ENCODE measurements at places on chromosomes 11 and 22.

DNA sequence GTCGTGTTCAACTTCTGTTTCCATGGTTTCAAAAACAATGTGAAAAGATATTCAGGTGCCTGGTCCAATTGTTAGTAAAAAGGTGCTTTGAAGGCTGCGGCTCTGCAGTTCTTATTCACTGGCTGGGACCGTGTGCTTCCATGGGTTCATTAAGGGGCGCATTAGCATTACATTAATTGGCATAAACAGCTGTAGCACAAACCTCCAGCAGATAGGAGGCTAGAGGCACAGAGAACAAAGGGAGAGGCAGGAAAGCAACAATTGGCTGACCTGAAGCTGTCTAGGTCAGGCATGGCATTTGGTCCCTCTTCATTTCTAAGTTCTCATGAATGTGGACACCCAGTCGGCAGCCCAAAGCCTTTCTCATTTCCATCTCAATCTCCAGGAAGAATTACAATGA, 16.6 kb downstream of the PAK1 start:
- no peak for DNase-seq

DNA sequence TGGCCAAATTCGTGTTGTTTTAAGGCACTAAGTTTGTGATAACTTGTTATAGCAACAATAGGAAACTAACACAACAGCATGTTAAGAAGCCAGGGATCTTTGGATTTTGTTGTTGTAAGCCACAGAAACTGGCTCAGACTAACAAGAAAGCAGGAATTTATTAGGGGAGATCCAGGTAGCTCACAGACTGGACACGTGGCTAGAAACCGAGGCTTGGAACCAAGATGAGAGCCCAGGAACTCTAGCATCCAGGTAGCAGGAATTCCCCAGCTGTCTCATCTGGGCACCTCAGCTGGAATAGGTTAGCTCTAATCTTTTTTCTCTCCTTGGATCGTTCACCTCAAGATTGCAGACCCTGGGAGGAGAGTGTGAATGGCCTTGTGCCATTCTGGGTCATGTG, 24.9 kb downstream of the POLA2 start:
- DNase-seq = no peak

GRCh38 chr11:131408025-131408640, 37.7 kb downstream of the NTM start:
- DNase-seq = peak; percentile 53

DNA sequence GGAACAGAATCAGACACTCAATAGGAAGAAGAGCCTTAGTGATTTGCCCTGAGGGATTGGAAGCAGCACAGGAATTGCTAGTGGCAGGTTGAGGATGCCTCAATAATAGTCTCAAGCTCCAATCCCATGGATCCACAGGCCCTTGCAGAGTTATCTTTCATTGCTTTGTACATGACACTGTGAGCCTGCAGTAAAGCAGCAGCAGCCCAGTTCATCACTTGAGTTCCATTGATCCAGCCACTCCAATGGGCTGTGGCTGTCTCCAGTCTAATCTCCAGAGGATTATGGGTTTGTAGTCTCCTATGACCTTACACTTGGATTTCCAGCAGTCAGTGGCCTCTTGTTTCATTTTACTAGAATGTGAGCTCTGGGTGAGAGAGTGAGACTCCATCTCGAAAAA, 45.4 kb downstream of the AAMDC start:
- no peak for DNase-seq

DNA sequence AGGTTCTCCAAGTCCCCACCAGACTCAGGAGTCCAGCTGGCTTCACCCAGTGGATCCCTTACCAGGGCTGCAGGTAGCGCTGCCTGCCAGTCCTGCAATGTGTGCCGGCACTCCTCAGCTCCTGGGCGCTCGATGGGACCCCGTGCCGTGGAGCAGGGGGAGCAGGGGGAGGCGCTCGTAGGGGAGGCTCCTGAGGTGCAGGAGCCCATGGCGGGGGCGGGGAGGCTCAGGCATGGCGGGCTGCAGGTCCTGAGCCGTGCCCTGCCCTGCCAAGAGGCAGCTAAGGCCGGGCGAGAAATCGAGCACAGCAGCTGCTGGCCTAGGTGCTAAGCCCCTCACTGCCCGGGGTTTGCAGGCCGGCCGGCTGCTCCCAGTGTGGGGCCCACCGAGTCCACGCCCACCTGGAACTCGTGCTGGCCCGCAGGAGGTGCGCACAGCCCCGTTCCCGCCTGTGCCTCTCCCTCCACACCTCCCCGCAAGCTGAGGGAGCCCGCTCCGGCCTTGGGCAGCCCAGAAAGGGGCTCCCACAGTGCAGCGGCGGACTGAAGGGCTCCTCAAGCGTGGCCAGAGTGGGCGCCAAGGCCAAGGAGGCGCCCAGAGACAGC, 792.9 kb upstream of the CCDC179 start:
- no peak for DNase-seq

DNA sequence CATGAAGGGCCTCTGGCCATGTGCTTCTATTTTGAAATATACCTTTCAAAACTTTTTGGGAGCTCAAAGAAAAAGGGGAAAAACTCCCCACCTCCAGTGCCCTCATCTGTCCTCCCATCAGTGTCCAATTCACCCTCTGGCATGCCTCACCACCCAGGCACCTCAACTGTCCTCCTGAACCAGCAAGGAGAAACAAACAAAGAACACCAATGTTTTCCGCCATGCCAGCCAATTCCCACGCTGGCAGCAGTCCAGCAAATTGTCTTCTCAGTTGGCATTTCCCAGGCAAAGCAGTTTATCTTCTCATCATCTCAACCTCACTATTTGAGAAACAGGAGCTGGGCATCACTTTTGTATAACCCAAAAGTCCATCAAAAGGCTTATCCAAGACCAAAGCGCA, 496.9 kb downstream of the SOX6 start:
- no peak for DNase-seq

DNA sequence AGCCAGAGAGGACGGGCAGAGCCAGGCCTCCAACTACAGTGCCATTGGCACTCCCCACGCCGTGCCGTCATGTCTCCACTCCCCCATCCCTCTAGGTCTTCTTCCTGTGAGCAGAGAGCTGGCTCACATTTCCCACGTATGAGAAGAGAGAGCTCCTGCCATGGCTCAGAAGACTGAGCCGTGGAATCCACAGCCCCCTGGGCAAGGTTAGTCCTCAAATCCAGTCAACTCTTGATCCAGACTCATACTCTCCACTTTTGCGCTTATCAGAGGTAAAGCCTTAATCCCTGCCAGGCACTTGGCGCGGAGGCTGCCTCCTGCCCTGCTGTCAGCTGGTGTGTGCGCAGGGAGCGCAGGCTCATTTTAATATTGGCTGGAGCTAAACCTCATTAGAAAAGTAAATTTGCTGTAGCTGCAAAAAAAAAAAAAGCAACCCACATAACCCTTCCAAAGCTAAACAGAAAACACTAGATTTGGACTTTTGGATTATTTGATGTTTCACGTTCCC, 4.7 kb downstream of the B3GAT1 start:
- DNase-seq = no peak

DNA sequence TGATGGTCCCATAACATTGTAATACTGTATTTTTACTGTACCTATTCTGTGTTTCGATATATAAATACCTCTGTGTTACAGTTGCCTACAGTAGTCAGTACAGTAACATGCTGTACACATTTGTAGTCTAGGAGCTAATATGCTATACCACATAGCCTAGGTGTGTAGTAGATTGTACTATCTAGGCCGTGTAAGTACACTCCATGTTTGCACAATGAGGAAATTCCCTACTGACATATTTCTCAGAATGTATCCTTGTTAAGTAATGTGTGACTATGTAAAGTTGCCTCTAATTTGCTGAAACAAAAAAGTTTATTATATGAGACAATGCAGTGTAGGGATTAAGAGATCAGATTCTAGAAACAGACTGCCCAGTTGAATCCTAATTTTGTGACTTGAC, 21.3 kb downstream of the CAPRIN1 start:
- DNase-seq = peak; percentile 22

DNA sequence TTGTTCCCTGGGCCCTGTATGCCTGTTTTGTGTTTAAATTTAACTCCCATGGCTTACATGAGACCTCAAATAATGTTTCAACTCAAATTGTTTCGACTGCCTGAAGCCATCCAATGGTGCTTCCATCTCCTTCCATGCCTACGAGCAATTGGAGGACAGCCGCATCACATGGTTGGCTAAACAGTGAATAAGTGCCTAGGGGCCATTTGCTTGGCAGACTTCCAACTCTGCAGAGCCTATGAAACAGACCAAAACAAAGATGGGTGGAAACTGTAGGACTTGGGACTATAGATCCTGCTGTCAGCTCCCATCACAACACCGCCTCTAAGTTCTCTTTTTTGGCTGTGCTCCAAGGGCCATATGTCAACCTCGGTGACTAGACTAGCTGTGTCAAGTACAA, 84.1 kb downstream of the PARVA start:
- DNase-seq = no peak

DNA sequence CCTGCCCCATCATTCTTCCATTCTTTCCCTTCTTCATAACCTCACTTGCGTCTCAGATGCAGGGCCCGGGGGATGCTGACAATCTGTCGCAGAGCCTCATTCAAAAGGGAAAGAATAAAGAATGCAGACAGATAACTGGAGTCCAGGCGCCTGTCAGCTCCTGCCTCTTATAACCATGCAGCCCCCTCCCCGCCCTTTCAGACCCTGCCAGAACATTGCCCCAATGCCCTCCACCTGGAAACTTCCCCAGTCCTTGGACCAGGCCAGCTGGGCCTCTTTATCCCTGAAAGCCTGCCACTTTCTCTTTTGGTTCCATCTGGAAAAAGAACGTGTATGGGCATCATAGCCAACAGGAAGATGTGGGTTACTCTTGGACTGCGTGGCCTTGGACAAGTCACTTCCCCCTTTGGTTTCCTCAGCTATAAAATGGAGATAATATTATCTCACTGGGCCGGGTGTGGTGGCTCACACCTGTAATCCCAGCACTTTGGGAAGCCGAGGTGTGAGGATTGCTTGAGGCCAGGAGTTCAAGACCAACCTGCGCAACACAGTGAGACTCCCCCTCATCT, 2.1 kb upstream of the TCF20 start:
- no peak for DNase-seq

- no peak for DNase-seq
Measured at GRCh38 chr11:39586036-39586435, 1873.4 kb downstream of the LRRC4C start.

DNA sequence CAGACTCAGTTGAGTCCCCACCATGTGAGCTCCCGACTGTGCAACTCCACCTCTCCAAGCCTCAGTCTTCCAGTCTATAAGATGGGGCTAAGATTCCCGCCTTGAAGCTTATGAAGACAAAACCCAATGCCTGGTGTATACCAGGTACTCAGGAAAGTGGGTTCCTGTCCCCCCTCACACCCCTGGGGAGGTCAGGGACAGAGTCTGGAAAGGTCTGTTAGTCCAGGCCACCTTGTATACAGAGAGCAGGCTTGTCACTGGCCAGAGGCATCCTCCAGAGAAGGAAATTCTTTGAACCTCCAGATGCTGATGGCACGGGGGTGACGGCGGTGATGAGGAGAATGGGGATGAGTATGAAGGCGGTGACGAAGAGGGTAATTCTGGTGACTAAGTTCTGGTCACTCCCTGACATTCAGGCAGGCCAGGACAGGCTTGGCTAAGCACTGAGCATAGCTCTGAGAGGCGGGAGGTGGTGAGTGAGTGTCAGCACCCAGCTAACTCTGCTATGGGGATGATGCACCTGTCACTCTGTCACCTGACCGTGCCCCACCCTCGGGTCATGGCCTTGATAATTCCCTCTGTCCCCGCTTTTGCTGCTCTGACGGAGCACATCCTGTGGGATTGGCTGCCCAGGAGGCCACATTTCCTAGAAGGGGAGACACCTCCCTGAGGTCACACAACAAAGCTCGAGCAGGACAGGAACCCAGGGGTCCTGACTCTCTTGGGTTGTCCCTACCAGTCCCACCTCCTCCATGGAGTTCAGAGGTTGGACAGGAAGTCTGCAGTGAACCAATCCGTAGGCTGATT, 30.9 kb upstream of the CSNK1E start:
- no peak for DNase-seq

DNA sequence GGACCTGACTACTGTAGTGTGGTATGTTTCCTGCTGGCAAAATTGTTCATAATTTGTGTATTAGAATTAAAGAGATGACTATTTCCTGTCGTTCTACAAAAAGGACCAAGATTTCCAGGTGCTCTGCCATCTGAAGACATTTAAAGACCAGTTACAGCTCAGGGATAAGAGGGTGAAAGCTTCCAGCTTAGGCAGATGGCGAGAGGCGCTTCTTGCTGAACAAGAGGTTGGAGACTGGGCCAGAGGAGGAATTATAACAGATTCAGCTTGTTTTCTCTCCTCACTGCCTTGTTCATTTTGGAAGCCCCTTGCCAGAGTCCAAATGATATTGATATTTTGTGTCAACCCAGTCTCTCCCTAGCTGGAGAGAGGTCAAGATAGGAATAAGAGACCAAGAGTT, 23.1 kb upstream of the NNMT start:
- DNase-seq = no peak

- peak; percentile 47 for DNase-seq
Measured at GRCh38 chr11:111539426-111540113, 950 bp upstream of the LAYN start.

- DNase-seq = no peak
Measured at GRCh38 chr22:42275176-42275575, 4.7 kb upstream of the TCF20 start.

DNA sequence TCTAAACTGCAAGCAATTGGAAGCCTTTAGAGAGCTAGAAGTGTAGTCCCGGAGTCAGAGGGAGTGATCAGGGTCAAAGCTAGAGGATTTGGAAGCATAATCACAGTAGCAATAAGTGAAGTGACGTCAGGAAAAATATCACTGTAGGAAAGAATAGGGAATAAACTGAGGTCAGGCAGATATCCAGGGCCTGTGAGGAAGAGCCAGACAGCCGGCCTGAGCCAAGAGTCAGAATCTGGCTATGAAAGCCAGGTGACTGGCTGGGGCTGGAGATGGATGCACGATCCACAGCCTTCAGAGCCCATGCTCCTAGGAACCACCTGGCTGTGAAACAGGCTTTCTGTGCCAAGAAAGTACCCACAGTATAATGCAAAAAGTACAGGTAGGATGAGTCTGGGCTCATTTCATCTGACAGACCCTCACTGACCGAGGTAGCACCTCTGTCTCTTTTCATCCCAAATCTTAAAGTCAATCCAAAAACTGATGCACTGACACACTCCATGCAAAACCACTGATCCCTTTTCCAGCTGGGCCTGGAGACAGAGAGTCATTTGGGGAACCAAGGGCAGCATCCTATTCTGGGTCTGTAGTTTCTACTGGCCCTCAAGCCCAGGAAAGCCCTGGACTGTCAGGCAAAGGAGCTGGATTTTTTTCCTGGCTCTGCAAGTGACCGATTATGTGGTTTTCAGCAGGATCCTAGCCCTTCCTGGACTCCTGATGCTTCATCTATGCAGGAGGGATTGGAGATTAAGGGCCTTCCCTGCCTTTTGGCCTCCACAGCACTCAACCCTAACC, 21.3 kb downstream of the TRIM66 start:
- no peak for DNase-seq
